Cardiac muscle cell (in vitro differentiated cells and primary cell): ENCODE measurements at places on chromosomes 2 and 18.

- no peak for DNase-seq
Measured at GRCh38 chr2:11385216-11385615, 40.8 kb upstream of the ROCK2 start.

DNA sequence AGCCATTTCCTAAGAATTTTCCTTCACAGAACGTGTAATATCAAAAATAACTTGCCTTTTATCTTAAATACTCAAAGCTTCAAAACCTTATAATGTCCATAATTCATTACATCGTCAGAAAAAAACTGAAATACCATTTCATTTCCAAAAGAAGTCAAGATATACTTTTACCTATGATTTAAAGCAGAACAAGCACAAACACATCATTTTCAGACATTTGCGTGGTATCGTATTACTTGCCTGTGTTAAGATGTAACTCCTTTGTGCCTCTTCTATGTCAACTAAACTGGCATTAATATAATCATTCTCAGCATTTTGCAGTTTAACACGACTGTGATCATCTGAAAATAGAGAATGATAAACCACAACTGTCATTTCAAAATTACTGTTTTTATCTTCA, 47.5 kb downstream of the PTPN2 start:
- DNase-seq, result no peak

GRCh38 chr2:10162586-10163497, 40.3 kb downstream of the RRM2 start:
- DNase-seq, result no peak

GRCh38 chr18:3368193-3368592, 81.8 kb upstream of the TGIF1 start:
- peak; percentile 89 for DNase-seq

DNA sequence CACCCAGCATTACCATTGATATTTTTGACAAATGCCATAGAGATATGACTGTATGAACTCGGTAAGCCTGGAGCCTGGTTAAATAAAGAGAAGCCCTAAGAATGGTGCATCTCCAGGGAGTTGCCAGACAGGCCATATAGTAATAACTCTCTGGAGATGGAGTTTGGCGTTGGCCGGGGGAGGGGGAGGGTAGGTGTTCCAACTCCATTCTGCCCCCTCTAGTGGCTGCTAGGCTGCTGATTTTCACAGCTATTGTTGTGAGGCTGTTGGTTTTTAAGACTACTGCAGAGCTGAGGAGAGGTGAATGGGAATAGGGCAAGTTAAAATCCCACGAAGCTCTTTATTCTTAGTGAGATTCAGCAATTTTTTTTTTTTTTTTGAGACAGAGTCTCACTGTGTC, 99.9 kb downstream of the GALNT14 start:
- no peak for DNase-seq

GRCh38 chr2:13572466-13572865, 855.7 kb downstream of the TRIB2 start:
- DNase-seq, result no peak

- no peak for DNase-seq
Measured at GRCh38 chr2:142484111-142484510, 353.3 kb upstream of the LRP1B start.

GRCh38 chr2:28343184-28343942, 49.3 kb upstream of the FOSL2 start:
- no peak for DNase-seq

DNA sequence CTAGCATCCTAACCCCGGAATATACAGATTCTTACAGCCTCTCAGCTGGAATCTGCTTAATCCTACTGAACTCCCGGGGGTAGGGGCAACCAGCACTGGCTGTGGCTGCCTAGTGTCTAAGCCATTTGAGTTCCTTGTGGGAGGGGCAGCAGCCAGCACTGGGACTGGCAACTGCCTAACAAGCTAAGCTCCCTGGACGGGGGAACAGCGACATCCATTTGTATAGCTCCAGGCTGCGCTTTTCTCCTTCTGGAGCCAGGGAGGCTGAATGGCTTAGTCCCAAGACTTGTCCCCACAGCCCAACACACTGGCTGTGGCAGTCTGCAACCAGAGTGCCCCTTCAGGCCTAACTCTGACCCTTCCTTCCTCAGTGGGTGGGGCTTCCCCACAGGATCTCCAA, 787.2 kb downstream of the METTL4 start:
- no peak for DNase-seq

DNA sequence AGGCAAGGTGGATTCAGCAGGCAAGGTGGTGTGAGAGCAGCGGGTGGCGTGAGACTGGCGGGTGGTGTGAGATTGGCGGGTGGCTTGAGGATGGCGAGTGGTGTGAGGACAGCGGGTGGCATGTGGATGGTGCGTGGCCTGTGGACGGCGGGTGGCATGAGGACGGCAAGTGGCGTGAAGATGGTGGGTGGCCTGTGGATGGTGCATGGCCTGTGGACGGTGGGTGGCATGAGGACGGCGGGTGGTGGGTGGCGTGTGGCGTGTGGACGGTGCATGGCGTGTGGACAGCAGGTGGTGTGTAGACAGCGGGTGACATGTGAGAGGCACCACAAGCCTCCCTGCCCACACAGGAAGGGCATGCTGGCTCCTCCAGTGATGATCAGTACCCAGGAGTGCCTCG, 186.9 kb upstream of the SALL3 start:
- no peak for DNase-seq

GRCh38 chr18:42157878-42158277, 202.8 kb downstream of the PIK3C3 start:
- DNase-seq, result no peak

DNA sequence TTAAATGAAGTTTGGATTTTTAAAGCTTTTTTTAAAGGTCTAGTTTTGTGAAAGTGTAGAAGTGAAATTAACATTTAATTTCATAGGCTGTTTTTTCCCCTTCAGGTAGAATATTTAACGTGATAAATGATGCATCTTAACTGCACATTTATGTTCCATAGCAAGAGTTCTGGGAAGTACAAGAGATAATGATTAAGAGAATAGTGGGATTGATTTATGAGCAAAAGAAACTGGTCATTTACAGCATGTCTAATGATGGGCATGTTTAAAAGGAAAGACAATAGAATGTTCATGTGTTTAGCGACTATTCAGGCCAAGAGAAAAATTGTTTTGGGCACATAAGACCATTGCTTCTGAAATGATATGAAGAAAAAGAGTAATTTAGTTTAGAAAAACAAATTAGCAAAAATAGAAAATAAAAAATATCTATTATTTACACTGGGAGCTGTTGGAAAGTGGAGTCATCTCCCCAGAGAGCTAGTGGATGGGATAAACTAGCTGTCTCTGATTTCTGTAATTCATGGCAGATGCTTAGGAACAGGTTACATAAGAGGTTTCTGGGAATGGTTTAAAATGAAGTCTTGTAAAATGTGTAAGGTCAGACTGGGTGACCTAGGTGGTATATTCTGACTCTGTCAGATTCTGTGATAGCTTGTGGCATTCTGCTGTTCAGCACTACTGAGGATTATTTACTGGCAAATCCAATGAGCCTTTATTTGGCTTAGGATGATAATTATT, 60.7 kb downstream of the WDR7 start:
- no peak for DNase-seq

GRCh38 chr2:46770622-46771021, 145.0 kb downstream of the MCFD2 start:
- peak; percentile 76 for DNase-seq

DNA sequence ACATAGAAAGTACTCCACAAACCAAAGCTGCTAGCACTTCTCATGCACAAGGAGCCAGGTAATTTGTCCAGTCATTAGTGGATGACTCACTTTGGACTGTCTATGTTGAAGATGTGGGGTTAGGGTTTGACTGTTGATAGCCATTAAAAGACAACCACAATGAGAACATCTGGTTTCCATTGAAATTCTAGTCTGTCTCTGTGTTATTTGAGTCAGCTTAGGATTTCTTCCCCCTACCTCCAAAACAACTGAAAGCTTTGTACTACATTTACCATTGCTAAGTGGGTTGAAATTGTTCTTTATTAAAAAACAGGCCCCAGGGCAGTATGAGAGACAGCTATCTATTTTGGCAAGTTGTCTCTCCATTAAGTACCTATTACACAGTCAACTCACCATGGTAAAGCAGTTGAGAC, 50.2 kb upstream of the ANKRD44 start:
- no peak for DNase-seq

GRCh38 chr2:197052356-197052755, 125.8 kb upstream of the PGAP1 start:
- DNase-seq, result no peak

DNA sequence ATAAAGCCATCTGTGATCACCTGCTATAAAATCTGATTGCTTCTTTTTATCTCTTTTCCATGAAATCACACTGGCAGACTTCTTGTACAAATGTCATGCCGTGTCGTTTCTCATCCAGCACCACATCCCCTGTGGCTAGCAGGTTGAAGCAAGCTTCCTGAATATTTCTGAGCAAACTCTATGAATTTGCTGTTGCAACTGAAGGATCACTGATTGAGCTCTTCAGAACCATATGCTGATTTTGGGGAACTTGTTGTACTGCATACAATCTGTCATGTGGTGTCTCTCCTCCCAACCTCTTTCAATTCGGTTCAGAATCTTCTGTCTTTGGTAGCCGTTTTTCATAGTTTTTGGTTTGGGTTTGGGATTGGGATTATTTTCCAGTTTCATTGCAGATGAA, 57.7 kb upstream of the RBMS1 start:
- no peak for DNase-seq

GRCh38 chr2:173161040-173161439, 85.4 kb downstream of the MAP3K20 start:
- no peak for DNase-seq

- no peak for DNase-seq
Measured at GRCh38 chr2:159904959-159905305, 106.9 kb upstream of the CD302 start.

- DNase-seq, result no peak
Measured at GRCh38 chr2:227082286-227082685, 81.7 kb downstream of the COL4A4 start.
